ENCODE measurements at places on chromosomes 13 and 19.

GRCh38 chr13:20231839-20232555 lies at the start of gene GJB6:
Gene GJB6 (minus strand): TSS chr13:20232319. CDS start chr13:20223480, 8,839 bp downstream.
- peak; percentile 59 for DNase-seq

- no peak for DNase-seq
Measured at GRCh38 chr13:32029684-32030083, 1.9 kb upstream of the FRY start.

GRCh38 chr13:94120878-94121277 lies 358.6 kb downstream of the DCT start:
- DNase-seq = no peak

DNA sequence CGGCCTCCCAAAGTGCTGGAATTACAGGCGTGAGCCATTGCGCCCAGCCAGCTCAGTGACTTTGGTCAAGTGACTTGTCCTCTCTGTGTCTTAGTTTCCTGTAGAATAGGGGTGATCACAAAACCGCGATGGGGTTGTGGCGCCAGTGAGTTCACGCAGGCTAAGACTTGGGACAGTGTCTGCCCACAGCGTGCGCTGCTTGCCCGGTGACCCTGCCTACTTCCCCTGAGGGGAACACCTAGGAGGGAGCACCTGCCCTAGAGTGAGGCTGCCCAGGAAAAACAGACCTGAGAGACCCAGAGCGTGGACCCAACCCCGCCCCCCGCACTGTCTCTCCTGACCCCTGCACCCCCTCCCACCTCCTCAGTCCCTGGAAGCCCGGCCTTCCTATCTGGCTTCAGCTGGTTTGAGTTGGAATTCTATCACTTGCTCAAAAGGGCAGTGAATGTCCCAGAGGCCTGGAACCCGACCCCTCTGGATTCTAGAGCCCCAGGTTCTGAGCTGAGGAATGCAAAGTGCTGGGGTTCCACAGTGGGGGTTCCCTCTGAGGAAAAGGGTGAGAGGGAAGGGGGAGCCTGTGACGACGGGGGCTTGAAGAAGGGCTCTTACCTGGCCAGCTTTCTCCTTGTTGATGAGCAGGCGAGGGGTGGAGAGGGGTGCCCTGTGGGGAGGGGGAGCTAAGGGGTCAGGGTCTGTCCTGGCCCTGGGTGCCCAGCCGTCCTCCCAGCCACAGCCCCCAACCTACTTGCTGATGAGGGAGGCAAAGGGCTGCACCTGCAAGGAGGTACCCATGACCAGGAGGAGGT lies 2.2 kb upstream of the RINL start:
- no peak for DNase-seq

DNA sequence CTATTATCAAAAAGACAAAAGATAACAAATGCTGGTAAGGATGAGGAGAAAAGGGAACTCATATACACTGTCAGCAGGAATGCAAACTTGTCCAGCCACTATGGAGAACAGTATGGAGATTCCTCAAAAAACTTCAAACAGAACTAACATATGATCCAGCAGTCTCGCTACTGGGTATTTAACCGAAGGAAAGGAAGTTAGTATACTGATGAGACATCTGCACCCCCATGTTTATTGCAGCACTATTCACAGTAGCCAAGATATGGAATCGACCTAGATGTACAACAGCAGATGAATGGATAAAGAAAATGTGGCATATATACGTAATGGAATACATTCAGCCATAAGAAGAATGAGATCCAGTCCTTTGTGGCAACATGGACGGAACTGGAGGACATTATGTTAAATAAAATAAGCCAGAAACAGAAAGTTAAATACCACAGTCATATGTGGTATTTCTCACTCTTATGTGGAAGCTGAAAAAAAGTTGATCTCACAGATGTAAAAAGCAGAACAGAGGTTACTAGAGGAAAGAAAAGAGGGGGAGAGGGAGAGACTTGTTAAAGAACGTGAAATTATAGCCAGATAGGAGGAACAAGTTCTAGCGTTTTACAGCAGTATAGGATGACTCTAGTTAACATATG lies 83.2 kb downstream of the RUBCNL start:
- no peak for DNase-seq

DNA sequence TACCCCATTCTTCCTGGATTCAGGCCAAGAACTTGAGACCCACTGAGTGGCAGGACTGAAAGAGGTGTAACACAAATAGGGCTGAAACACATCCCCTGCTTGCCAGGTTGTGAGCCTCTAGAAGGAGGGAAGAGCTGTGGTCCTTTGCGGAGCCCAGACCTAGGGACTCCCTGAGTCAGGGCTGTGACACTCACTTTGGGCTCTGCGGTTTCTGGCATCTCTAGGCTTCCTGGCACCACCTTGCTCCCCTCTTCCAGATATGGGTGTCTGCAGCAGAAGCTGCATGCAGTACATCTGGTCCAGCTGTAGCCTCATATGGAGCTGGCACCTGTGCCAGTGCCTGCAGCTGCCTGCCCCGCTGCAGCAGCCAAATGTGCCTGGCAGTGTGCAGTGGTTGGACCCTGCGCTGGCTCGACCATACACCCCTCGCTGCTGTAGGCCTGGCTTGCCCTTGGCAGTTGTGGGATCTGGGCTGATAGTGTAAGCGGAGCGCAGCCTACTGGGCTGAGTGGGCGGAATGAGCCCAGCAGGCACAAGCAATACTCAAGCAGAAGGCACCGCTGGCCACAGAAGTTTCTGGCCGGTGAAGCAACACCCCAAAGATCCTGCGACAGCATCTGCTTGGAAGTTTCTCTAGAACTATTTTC lies 290.4 kb downstream of the SLITRK6 start:
- DNase-seq = no peak

DNA sequence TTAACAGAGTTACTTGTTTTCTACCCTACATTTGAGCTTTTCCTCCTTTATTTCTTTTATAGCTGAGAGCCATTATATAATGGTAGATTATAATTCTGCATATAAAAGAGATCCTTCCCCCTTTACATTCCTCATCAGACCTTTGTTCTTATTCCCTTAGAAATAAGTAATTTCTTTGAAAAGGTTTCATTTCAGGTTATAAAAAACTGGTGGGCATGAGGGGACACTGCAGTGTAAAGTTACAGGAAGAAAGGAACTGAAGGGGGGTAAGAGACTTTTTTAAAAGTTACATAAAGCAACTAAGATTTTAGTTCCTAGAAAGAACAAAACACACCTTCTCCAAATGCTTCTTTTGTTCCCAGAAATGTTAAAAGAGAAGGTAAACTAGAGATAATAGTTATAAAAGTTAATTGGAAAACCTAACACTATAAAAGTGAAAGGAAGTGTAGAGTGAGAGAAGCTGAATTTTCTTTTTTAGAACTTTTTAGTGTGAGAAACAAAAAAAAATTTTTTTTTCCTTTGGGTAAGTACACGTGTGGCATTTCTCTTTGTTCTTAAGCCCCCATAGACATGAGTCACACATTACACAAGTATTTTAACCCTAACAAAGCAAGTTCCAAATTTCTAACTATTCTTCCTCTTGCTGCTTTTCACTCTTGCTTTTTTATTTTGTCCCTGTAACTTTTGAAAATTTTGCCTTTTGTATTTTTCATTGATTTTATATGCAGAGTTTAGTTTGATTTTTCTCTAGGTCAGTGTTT lies 106.4 kb upstream of the MLNR start:
- DNase-seq = no peak

DNA sequence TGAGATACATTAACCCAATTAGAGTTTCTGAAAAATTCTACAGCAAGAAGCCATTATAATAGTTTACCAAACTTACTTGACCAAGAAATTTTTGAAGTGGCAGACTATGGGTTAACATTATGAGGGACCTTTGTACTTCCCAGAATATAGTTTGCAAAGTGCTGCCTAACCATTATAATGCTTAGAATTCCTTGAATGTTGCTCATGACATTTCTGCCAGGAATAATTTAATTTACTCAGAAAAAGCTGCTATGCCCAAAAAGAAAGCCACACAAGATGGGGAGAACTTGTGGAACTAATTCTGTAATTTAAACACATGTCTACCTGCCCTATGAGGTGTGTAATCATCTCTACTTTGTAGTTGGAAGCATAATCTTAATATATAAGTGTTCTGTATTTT lies 58.1 kb upstream of the MYCBP2 start:
- DNase-seq = no peak

DNA sequence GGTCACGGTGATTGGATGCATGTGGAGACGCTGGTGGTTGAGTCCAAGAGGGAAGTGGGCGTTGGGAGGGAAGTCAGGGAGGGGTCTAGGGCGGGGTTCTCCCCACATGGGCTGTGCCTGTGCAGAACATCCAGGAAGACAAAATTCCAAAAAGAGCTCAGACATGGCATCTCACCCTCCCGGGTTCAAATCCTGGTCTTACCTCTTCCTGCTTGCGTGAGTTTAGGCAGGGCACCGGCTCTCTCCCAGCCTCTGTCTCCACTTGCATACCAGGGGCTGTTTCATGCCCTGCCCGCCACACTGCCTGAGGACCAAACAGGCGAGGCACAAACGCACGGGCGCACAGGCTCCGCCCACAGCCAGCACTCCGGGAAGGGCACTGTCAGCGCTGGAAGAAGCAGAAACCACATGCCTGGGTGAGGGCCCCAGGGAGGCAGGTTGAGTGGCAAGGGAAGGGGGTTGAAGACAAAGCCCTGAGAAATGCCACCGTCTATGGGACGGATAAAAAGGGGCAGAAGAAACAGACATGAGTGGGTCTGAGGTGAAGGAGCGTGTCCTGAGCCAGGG lies 123.6 kb upstream of the SOX1 start:
- DNase-seq = no peak

All from GM13976 (cell line).